A375 (cell line): ENCODE measurements at places on chromosomes 7 and 10. TPM values are rescaled to one million over a fixed set of nuclear protein-coding genes. Genes with fewer than 3 reads are reported as not detected.

The HOXA1 gene
- 0.94 and 1.1 TPM in 2 replicates for total RNA-seq

The TMEM176A gene
- not detected in 2 replicates for total RNA-seq

The PKD2L1 gene
- not detected in 2 replicates for total RNA-seq

The PHKG1 gene
- 0.50 TPM in 1 of 2 replicates, not detected in the other for total RNA-seq

The MUC12 gene
- not detected in 2 replicates for total RNA-seq

The PAPOLB gene
- total RNA-seq: not detected in 2 replicates

The EPHA1 gene
- total RNA-seq: 0.04 and 0.24 TPM in 2 replicates

The HTR5A gene
- total RNA-seq: not detected in 2 replicates

The EGFR gene
- total RNA-seq: 11.5 and 12.6 TPM in 2 replicates

The HMX2 gene
- total RNA-seq: not detected in 2 replicates
